Right cardiac atrium (tissue), 5 donors: ENCODE measurements at places on chromosomes 16 and 17. TPM values are rescaled to one million over a fixed set of nuclear protein-coding genes. Genes with fewer than 3 reads are reported as not detected.

DNA sequence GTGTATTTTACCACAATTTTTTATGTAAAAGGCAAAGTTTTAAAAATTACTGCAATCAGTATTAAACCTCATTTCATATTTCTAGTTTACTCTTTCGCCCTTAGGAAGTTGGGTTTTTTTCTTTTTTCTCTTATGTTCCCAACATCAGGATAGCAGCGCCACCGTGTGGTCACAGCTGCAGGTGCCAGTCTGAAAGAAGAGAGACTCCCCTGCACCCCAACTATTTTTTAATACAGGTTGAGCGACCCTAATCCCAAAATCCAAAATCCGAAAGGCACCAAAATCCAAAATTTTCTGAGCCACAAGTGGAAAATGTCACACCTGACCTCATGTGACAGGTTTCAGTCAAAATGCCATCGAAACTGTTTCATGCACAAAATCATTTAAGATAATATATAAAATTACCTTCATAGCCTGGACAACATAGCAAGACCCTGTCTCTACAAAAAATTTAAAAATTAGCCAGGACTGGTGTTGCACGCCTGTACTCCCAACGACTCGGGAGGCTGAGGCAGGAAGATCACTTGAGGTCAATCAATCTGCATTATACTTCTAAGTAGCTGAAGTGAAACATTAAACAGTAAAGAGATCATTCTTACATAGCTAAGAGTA lies 21.8 kb upstream of the ASGR2 start:
- peak; percentile 76 for DNase-seq

Gene KRTAP4-3
- polyA plus RNA-seq = not detected

Gene TAC4
- 1.0 TPM for polyA plus RNA-seq

DNA sequence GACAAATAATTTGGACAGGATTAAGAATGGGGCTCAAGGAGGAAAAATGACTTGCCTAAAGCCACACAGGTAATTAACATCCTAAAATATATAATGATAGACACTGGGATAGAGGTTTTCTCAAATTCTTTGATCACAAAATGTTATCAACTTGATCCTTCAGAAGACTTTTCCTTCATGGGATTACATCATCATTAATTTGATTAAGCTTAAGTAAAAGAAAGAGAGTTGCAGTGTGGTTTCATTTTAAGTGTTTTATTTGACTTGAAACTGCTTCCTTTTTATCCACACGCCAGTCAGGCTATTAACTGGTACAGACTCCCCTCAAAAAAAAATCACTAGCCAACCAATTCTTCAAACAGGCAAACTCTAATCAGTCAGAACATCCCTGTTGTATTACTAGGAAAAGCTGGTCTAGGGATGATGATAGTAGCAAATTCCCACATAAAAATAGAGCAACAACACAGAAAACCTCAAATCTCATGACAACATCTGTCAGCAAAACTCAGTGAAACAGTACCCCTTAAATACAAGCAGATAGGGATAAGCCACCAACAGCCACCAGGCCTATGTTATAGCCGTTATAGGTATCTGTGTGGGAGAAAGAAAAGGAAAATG lies 32.5 kb downstream of the AKAP10 start:
- DNase-seq = no peak

- no peak for DNase-seq
These were observed 88.2 kb downstream of the CHD9 start for GRCh38 chr16:53142823-53143568.

GRCh38 chr17:60445144-60445543 lies 22.9 kb downstream of the CHCT1 start:
- DNase-seq = no peak

- DNase-seq = no peak
These were observed 727 bp upstream of the TENT4B start for GRCh38 chr16:50152351-50152806.

GRCh38 chr17:82753201-82753464 lies 1.3 kb downstream of the TBCD start:
- no peak for DNase-seq

- peak; percentile 69 for DNase-seq
These were observed at the start of gene SAMD14 for GRCh38 chr17:50129728-50130558. SAMD14 (minus strand) TSS chr17:50130160; CDS start chr17:50124959, 5,201 bp downstream.

DNA sequence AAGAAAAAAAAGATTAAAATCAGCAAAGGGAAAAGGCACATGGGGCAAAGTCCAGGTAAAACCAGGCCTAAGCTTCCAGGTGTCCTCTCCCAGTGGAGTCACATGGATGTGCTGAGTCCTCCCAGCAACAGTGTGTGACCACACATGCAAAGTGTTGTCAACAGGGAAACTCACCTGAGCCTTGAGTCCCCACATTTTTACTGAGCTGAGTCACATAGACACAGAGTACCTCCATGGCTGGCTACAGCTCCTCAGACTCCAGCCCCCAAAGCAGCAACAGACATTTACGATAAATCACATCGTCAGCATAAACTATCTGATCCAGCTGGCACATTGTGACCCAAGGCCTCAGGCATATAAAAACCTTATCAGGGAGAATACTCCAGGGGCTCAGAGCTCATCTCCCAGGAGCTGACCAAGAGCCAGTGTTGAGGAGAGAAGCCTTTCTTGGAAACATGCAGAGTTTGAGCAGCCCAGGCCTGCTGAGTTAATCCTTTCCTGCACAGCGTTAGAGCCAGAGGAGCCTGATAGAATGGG lies 20.5 kb downstream of the ERCC4 start:
- DNase-seq = no peak

- DNase-seq = peak; percentile 91
These were observed 5.6 kb upstream of the TUBG2 start for GRCh38 chr17:42653179-42654124.

Gene WFDC1
- 1.6 TPM for polyA plus RNA-seq

DNA sequence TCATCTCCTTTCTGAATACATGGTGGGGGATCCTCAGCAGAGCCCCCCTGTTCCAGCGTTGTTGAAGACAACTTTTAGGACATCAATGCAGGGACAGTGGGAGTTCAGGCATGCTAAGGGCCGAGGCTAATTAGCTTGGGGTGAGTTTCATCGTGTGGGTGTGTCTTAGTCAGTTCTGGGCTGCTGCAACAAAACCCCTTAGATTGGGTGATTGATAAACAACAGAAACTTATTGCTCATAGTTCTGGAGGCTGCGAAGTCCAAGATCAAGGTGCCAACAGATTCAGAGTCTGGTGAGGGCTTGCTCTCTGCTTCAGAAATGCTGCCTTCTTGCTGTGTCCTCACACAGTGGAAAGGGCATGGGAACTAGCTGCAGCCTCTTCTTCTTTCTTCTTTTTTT lies 214.0 kb downstream of the NTN1 start:
- DNase-seq = no peak

GRCh38 chr16:85583491-85584181 lies 29.5 kb upstream of the GSE1 start:
- DNase-seq = no peak

Gene JMJD8
- 49.7 TPM for polyA plus RNA-seq

Gene DDX28
- 8.4 TPM for polyA plus RNA-seq

Gene SRL
- polyA plus RNA-seq = 255 TPM

Gene CD7
- 0.45 TPM for polyA plus RNA-seq
